ENCODE measurements at places on chromosomes 11 and 22.

- DNase-seq = no peak
These were observed 3.7 kb upstream of the DBX1 start for GRCh38 chr11:20163783-20164481.

- DNase-seq = no peak
These were observed 531.2 kb downstream of the KCNA4 start for GRCh38 chr11:29485641-29486040.

DNA sequence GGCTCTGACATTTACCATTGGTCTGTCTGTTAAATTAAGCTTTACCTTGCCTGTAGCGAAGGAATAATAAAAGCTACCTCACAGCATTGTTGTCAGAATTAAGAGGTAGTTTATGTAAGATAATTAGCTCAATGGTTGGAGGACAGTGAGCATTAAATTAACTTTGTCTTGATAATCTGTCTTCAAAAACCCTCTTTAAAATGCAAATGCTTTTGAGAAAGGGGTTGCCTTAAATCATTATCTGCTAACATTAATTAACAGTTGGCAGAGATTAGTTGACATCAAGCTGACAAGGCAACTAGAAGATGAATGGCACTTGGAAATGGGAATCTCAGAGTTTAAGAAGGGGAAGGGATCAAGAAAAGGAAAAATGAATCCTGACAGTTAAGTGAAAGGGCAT lies 761.1 kb upstream of the ARHGAP42 start:
- no peak for DNase-seq

DNA sequence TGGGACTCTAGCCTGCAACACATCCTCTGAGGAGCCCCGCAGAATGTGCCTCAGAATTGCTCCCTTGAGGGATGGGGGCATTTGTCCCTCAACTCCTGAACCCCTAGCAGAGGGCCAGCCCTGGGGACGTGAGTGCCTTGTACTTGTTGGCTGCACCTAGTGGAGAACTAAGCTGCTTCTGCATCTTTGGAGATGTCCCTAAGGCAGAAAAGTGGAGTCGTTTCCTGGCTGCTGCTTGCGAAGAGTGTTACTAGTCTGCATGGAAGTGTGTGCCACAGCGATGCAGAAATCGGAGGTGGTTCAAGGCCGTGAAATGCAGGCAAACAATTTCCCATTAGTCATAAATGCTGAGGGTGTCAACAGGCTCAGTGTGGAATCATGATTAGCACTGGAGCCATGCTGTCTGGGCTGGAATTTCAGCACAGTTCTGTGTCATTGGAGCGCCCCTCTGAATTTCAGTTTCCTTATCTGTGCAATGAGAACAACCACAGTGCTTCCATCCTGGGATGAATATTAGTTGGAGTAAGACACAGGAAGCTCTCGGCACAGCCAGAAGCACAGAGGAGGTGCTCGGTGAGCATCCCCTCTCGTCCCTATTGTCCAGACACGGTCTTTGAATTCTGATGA lies 56.5 kb downstream of the MIAT start:
- DNase-seq = no peak

- DNase-seq = no peak
These were observed 19.8 kb downstream of the LRP5 start for GRCh38 chr11:68332186-68332585.

GRCh38 chr22:48721395-48721669 lies 1106.3 kb downstream of the BRD1 start:
- no peak for DNase-seq

GRCh38 chr22:23131931-23132330 lies 9.9 kb downstream of the RSPH14 start:
- no peak for DNase-seq

DNA sequence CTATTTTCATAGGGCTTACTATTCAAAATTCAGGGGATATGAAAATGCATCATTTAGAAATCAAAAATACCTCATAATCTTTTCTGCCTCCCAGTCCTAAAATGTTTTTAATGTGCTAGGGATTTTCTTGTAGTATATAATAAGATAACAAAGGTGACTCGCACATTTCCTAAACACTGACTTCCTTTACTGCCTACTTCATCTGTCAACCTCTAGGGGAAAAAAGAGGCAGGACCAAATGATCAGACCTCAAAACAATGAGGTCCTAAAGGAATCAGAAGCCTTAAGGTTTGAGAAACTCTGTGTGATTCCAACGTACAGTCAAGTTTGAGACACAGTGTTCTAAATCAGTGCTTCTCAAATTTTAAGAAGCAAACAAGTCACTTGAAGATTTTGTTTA lies 56.1 kb upstream of the POU2AF2 start:
- DNase-seq = no peak

DNA sequence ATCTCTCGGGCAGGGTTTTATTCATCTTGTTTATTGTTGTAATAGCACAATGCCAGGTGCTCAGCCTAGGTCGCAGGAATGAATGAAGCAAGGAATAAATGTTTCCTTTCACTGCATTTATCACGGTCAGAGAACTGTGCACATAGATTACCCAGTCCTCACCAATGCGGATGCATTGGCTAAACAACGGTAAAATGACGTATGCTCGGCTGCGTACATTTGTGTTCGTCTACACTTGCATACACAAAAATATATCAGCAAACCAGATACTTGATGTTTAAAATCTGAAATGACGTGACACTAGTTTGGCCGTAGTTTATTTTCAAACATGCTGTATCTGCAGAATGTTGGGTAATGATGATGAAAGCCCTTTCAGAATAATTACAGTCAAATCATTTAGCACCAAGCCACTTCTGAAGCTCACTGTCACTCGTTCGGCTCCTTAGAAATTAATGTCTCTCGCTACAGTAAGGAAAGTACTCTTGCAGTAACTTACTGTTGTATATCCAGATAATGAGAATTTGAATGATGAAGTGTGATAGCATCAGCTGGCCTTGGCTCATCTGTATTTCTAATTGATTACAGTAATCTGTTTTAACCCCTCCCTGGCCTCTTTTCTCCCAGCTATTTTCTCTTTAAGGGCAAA lies 268.9 kb downstream of the LRRC4C start:
- DNase-seq = no peak

- DNase-seq = no peak
These were observed at the start of gene RPS6KA4 for GRCh38 chr11:64358907-64359711. TSS of gene RPS6KA4 (plus strand) at chr11:64359162. CDS start at chr11:64359236, 74 bp downstream.

- DNase-seq = no peak
These were observed 387.8 kb upstream of the LARGE1 start for GRCh38 chr22:34308101-34308500.

Measured in stimulated activated CD4-positive, alpha-beta T cell treated with anti-CD3 and anti-CD28 coated beads, Interleukin-12 subunit alpha, Interleukin-12 subunit beta, amount 100 ng/mL, for 48 hours (primary cell).